ENCODE measurements at places on chromosomes 2 and 18.

DNA sequence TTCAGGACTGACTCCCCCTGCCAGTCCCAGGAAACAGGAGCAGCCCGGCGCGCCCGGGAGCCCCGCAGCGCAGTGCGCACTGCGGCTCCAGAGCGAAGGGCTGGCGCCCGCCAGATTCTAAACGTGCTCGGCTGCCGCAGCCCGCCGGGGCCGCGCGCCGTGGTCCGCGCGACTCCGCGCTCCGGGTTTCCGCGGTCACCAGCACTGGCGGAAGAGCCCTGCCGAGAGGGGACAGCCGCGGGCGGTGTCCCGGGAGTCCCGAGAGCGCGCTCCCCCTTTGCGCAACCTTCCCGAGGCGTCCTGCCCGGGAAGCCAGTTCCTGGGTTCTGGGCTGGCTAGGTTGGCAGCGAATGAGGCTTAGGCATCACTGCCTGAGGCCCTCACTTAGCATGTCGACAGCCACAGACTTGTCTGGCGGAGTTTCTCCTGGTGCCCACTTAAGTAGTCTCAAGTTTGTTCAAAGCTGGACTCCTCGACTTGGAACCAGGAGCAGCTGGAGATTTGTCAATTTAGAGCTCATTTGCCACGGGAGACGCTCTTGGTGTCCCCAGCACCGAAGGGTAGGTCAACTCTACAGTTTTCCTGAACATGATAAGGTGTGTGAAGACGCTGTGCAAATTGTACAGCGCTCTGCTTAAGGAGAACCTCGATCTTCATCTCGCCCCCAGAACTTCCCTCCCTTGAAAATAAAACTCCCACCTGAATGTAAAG, 1.5 kb upstream of the VSNL1 start:
- DNase-seq: peak; percentile 3

GRCh38 chr2:225009768-225010167, 32.5 kb downstream of the DOCK10 start:
- DNase-seq: no peak

DNA sequence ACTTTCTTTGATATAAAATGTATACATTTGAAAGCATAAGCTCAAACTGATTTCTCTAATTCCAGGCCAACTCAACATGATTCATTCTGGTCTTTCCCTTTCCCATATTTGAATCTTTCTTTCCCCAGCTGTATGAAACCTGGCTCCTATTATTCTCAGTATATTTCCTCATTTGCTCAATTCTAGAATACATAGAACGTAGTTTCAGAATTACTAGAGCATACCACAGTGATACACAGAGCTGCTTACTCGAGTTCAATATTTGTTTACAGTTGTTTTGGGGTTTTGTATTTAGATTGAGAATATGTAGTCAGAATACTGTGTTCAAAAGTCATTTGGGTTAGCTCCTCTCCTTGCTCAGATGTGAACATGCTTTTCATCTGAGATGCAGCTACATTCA, 43.0 kb downstream of the TNFRSF11A start:
- DNase-seq: no peak

DNA sequence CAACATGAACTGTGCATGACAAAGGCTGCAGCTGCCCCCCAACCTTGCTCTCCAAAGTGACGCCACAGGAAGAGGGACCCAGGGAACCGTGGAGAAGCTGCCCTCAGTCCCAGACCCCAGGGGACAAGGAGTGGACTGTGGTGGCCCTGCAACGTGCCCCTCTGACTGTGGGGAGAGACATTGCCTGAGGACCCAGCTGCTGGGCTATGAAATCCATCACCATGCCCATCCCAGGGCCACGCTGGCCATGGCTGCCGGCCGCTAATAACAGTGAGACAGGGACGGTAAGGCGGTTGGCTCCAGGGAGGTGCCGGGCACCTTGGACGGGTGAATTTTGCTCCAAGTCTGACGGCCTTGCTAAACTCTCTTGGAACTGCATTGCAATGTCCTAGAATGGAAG, 211.3 kb upstream of the HDAC4 start:
- DNase-seq: no peak

DNA sequence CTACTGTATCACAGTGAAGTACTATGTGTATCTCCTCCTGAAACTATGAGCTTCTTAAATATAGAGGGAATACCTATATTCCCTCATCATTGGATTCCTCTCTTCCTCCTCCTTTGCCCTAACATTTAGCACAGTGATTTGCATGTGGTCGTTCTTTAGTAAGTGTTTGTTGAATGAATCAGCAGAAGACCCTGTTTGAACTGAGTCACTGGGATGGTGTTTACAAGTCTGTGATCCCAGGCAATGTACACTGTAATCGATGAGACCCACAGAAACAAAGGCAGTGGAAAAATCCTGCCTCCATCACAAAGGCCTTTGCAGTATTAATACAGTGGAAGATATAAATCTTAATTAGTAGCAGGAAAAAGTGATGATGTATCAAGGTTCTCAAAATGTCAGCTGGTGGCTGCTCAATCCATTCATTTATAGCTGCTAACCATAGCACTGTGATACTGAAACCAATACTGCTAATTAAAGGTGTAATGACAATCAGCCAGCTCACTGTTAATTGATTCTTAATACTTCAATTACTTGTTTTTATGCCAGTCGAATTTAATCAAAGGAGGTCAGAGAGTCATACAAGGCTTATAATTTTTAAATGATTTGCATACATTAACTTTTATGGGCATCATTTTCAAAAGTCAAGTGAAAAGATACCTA, 20.8 kb upstream of the MYO3B start:
- no peak for DNase-seq

DNA sequence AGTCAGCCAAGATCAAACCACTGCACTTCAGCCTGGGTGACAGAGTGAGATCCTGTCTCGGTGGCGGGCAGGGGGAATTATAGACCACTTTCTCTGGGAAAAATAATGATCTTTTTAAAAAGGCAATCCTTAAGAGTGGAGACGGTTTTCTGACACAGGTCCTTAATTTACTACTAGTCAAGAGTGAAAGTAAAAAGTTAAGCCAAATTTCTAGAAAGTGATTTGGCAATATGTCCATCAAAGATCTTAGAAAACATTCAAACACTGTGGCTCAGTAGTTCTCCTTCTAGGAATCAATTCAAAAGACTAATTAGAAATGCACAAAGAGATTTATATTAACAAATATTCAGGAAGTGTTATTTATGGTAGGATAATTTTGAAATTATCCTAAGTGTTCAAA, 148.5 kb upstream of the DNMT3A start:
- DNase-seq: no peak

- no peak for DNase-seq
Measured at GRCh38 chr2:79994161-79994560, 310.4 kb downstream of the LRRTM1 start.

- no peak for DNase-seq
Measured at GRCh38 chr2:136167721-136168475, 49.9 kb upstream of the CXCR4 start.

- DNase-seq: no peak
Measured at GRCh38 chr2:187989925-187990623, 301.6 kb upstream of the GULP1 start.
